Esophagus squamous epithelium (tissue), 5 donors: ENCODE measurements at places on chromosomes 4 and X.

GRCh38 chr4:94668724-94669123 lies 89.0 kb upstream of the BMPR1B start:
- DNase-seq = no peak

- DNase-seq = no peak
Observed at GRCh38 chr4:99998062-99998867, 48.2 kb upstream of the H2AZ1 start.

- no peak for DNase-seq
Observed at GRCh38 chrX:120549483-120550452, 11.0 kb downstream of the CUL4B start.

- no peak for DNase-seq
Observed at GRCh38 chr4:65391814-65392213, 278.5 kb downstream of the EPHA5 start.

DNA sequence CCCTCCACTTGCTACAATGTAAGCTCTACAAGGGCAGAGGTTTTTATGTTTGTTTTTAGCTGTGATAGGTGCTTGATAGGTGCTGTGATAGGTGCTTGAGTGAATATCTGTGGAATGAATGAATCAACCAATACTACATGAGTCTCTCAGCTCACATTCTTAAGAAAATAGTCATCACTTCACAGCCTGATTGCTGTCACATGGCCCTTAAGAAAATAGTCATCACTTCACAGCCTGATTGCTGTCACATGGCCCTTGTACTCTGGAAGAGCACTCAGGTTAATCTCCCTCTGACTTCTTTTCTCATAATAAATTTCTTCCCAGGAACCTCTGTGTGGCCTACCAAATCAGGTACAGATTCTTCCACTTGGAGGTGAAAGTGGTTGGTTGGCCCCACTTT lies 335.2 kb downstream of the TENM3 start:
- no peak for DNase-seq

DNA sequence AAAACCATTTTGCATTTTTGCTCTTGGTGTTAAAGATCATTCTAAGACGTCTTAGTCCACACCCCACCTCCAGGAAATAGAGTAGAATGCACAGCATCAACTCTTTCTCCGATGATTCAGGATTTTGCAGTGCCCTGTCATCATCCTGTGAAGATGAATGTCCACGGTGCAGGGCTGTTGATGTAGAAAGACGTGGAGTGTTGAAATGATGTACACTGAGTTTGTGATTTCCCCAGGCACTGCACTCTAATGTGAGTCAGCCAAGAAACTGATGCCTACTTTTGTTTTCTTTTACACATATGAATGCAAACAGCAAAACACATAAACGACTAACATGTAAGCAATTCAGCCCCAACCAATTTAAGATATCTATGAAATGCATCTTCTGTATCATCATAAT lies 10.5 kb downstream of the LGI2 start:
- DNase-seq = no peak

DNA sequence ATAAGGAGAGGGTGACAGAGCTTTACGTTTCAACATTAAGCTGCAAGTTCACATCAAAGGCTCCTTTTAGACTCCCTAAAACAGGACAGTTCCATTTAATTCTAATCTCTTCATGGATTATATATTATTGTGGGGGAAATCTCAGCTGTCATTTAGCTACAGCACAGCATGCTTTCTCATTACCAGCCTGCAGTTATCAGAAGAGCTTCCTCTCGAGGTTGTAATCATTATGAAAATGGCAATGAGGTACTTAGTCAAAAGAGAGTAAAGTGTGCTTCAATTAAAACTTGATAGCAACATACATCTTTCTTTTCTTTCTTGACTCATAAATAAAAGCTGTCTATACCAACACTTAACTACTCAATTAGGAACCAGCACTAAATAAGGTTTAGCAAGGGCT lies 896.8 kb downstream of the ADGRL3 start:
- DNase-seq = no peak

DNA sequence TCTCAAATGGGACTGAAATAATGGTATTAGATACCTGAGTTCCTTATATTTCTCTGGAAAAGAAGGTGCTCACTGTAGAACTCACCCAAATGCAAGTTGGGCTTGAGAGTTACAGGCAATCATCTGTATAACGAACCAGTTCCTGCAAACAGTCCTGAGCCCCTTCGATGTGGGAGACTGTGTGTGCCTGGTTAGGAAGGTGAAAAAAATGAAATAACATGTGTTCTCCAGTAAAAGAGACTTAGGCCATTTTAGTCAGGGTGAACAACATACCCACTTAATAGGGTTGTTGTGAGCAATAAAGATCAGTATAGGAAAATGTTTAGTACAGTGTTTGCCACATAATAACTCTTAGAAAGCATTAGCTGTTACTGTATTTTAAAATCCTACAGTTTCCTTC lies 23.4 kb downstream of the STIM2 start:
- no peak for DNase-seq

DNA sequence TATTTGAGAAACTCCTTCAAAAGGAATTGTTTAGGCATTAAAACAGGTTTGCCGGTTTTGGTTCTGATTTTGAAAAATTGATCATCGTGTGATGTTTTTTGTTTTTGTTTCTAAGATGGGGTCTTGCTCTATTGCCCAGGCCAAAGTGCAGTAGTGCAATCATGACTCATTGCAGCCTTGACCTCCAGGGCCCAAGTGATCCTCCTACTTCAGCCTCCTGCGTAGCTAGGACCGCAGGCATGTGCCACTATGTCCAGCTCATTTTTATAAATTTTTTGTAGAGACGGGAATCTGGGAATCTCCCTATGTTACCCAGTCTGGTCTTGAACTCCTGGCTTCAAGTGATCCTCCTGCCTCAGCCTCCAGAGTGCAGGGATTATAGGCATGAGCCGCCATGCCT lies 35.0 kb downstream of the CLCN3 start:
- DNase-seq = no peak

DNA sequence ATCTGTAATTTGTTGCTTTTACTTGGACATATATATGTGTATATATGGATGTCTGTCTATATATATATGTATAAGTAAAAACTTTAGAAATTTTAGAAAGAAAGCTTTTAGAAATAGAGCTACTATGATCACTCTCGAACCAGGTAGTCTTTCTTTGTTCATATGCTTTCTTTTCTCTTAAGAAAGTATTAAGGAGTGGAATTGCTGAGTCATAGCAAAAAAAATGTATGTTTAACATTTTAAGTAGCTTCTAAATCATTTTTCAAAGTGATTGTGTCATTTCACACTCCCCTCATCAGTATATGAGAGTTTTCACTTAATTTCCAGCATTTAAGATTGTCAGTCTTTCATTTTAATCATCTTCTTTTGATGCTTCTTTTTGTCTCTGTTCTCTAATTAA lies 447.9 kb upstream of the TECRL start:
- DNase-seq = no peak

DNA sequence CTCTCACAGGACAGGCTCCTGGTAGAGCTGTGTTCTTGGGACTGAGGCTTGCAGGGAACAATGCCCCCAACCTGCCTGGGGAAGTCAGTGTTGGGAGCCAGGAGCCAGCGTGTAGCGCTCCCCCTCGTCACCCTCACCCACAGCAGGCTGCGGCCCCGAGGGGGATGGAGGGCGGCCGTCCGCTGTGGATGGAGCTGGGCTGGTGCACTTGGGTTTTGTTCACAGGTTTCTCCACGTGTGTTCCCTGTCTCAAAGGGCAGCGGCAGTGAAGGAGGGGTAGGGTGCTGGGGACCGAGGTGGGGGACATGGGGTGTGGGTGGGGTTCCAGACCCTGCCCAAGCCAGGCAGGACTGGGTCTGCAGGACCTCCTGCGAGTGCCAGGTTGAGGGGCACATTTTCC lies 69.1 kb downstream of the RGS12 start:
- no peak for DNase-seq

DNA sequence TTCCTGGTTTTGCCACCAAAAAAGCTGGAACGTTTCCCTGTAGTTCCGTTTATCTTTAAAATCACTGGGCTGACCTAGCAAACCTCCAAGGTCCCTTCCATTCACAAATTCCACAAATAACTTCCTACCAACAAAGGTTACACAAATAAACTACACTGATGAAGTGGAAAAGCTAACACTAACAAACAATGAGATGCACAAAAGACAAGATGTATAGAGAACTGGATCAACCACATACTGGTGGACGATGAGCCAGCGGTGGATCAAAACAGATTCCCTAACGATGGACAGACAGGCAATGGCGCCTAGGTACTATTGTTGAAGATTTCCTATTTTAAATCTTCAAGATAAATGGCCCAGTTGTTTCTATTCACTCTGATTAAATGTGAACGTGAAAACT lies 15.5 kb downstream of the AFAP1 start:
- no peak for DNase-seq

GRCh38 chr4:184416913-184417734 lies 57.2 kb downstream of the IRF2 start:
- no peak for DNase-seq

DNA sequence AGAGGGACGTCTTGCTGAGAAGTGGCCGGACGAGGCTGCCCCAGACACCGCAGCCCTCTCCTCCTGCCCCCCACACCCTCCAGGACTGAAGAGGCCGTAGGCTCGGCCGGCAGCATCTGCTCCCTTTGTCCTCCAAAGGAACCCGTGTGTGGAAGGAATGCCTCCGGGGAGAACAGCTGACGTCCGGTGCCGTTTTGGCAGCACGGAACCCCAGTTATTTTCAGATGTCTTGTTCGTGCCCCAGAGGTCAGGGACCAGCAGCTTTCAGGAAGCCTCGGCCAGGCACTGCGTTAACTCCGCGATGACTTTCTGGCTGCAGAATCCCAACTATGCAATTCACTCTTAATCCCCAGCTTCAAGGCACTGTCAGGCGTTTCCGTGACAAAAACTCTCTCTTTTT lies 10.9 kb upstream of the PPP2R3B start:
- DNase-seq = no peak

DNA sequence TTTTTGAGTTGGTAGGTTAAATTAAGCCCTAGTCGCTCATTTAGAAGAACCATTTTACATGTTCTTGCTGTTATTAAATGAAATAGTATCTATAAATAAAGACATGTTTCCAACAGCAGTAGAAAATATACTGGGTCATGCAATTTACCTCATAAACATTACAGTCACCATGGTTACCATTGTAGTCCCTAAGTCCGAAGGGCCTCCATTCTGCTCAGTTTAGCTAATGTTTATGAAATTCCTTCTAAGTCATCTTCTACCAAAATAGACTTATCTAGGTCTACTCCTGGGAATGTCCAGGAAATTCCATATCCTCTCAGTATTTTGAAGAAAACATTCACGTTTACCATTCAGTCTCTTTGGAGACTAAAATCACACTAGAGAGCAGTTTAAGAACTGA lies 292.5 kb upstream of the DCAF8L1 start:
- no peak for DNase-seq

GRCh38 chrX:155864655-155865054 lies 16.5 kb upstream of the VAMP7 start:
- no peak for DNase-seq

DNA sequence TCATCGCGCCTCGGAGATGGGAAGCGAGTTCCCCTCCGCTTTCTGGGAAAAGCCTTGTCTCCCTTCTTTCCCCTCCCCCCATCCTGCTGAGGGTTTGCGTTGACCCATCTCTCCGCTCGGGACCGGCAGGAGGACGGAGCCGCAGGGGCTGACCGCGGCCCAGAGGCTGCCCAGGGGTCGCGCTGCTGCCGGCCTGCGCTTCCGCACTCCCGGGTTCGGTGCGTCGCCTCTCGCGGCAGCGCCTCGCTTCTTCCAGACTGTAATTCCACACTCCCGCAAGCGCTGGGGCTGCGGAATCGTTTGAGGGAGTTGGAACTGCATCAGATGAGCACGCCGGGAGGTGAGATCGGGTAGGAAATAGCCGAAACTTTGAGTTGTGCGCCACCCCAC lies 88.3 kb downstream of the BCOR start:
- DNase-seq = no peak

DNA sequence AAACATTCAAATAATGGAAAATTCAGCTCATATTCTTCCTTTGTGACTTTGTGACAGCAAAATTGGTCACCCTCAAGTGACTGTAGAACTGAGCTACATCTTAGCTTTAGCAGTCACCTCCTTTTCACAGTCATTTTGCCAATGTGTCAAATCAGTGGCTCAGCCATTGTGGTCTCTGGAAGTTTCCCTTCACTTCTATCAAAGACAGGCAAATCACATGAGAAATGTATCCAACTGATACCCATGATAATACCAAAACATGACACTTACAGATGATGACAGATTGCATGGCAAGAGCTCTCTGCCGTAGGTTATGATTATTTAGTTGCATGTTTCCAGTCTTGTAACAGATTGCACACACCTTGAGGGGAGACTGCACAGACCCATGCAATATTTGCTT lies 549.8 kb upstream of the MAGEB2 start:
- no peak for DNase-seq

DNA sequence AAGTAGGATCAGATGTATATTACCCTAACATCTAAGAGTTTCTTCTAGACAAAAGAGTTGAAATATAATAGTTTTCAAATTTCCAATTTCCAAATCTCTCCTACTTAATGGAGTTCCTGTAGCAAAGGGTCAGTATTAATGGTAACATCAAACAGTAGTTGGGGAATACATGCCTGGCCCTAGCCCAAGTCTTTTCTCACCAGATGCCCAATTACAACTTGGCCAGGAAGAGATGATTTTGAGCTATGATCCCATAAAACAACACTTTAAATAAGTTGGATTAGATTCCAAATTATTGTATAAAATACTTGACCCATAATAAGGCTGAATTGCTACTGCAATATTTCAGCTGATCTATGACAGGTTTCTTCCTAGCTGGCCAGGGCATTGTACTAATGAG lies 59.9 kb downstream of the MBNL3 start:
- no peak for DNase-seq

DNA sequence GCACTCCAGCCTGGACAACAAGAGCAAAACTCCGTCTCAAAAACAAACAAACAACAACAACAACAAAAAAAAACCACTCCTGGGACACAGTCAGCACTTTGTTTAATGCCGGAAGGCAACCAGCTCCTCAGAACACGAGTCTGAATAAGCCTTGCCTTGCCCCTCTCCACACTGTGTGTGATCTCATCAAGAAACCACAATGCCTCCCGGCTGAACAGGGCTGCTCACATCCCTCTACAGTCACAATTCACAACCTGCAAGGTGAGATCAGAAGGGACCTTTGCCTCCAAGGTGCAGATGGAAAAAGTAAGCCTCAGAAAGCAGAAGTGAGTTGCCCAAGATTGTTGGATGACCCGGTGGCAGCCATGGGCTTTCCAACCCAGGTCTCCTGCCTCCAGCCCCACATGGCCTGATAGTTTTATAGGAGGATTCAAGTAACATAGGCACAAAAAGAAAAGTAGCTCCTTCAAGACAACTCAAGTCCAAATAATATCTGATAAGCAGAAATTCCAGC lies 80.8 kb downstream of the JAKMIP1 start:
- no peak for DNase-seq

GRCh38 chr4:82645936-82646565 lies 84.3 kb upstream of the TMEM150C start:
- DNase-seq = no peak

GRCh38 chr4:170307182-170307581 lies 217.4 kb upstream of the AADAT start:
- no peak for DNase-seq

GRCh38 chrX:134418317-134419113 lies 41.5 kb upstream of the HPRT1 start:
- no peak for DNase-seq
